ENCODE measurements at places on chromosomes 16 and 17. TPM values are rescaled to one million over a fixed set of nuclear protein-coding genes. Genes with fewer than 3 reads are reported as not detected.

- DNase-seq = no peak
Measured at GRCh38 chr17:38885044-38885727, 15.3 kb downstream of the LASP1 start.

DNA sequence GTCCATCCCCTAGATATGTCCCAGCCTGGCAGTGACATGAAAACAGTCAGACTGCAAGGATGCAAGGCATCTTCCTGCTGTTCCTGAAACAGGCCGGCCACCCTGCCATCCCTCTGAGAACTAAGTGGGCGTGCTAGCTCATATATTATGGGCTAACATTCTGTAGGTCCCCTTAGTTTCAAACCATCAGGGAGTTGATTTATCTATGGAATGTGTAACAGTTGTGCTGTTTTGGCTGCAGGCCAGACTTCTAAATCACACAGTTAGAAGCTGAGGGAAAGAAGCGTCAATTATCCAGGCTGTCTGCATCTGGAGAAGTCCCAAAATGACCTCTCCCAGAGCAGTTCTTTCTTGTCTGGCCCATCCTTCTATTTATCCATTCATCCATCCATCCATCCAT lies 102.7 kb upstream of the DNAH9 start:
- no peak for DNase-seq

Gene CACNG3
- polyA plus RNA-seq = not detected

DNA sequence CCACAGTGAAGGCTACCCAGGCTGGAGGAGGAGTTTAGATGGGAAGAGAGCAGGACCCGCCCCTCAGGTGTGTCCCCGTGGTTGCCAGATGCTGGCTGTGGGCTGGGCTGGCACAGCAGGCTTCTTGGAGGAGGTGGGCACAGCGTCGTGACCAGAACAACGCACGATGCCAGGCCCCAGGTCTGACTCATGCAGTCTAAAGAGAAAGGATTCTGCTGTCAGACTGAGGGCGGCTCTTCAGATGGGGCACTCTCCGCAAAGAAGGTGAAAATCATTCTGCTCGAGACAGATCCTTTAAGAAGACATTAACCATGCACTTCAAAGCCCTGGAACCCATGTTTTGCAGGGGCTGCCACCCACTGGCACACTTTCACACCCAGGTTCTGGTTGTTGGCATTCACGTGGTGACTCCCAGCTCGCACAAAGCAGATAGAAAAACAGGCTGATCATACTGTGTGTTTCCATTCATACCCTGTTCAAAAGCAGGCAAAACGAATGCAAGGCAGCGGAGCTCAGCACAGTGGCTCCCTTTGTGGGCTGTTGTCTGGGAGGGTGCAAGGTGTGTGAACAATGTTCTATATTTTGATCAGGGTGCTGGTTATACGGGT lies 19.0 kb downstream of the CACNG4 start:
- DNase-seq = no peak

- no peak for DNase-seq
Measured at GRCh38 chr17:76938009-76938408, 69.8 kb downstream of the MGAT5B start.

Gene CDH1
- not detected for polyA plus RNA-seq

Gene SEPTIN12
- polyA plus RNA-seq = not detected

DNA sequence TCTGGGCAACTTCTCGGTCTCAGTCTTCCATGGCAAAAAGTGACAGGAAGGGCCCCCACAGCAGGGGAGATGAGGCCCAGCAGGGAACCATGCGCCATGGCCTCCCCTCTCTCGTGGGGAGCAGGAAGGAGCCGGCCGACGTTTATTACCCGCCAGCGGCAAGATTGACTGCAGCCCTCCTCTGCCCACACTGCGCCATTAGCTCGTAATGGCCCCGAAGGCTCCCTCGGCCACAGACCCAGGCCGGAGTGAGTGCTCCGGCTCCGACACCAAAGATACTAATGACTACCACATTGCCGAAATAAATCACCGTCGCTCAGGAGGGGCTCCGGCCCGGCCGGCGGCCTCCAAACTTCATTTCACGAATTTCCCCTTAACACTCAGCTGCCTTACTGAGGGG lies 226.9 kb downstream of the C16orf78 start:
- DNase-seq = no peak

DNA sequence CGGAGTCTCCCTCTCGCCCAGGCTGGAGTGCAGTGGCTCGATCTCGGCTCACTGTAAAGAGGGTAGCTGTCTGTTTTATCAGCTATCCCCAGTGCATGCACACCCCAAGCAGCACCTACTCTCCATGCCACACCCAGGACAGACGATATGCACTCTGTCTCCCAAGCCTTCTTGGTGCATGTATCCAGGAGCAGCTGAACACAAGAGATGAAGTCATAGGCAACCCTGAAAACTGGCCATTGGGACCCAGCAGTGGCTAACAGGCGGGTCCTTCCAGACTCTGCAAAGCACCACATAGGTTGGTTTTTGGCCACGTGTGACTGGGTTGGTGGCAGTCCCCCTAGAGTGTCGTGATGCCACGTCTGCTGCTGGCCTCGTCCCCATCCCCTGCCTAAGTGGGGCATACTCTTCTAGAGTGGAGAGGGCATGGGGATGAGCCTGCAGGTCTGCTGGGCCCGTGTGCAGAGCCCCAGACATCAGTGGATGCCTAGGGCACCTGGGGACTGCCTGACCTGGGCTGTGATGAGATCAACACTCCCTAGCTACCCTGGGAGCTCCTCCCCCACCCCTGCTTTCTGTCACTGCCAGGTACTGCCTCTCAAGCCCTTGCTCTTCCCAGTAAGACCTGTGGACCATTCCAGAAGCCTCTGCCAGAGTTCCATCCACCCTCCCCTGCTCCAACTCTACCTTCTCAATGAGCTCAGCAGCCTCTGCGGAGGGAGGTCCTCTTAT lies 9.3 kb downstream of the PDE6G start:
- DNase-seq = no peak

GRCh38 chr16:88010968-88011483 lies 59.8 kb downstream of the BANP start:
- no peak for DNase-seq

DNA sequence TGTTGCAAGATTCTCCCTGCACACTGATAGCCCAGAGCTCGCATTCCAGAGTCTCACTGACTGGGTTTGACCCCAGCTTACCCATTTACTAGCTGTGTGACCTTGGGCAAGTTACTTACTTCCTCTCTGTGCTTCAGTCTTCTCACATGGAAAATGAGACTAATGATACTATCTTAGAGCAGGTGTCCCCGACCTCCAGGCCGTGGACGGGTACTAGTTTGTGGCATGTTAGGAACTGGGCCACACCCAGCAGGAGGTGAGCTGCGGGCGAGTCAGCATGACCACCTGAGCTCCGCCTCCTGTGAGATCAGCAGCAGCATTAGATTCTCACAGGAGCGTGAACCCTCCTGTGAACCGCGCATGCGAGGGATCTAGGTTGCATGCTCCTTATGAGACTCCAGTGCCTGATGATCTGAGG lies 15.8 kb downstream of the ANKFY1 start:
- no peak for DNase-seq

DNA sequence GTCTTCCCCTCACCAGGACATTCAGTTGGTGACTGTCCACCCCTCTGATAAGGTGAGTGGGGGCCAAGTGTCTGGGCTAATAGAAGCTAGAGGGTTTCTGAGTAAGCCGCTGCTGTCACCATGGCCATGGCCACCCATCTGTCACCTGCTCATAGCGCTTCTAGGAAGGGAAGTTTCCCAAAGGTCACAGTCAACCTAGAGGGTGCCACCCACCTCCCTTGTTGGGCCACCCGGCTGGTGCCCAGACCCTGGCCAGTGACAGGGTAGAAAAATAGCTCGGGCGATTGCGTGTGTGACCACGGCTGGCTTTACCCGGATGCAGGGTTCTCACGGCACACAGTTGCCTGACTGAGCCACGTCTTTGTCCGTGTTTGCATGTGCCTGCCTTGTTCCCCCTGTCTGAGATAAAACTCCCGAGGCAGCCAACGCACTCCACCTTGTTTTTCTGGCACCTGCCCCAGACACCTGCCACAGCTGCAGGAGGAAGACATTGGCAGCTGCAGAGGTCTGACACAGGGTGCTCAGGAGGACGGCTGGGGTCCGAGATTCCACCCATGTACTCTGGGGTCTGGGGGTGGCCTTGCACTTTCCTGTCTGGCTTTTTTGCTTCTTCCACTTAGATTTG lies 809 bp downstream of the PIRT start:
- DNase-seq = no peak

Gene SAMD14
- polyA plus RNA-seq = not detected

DNA sequence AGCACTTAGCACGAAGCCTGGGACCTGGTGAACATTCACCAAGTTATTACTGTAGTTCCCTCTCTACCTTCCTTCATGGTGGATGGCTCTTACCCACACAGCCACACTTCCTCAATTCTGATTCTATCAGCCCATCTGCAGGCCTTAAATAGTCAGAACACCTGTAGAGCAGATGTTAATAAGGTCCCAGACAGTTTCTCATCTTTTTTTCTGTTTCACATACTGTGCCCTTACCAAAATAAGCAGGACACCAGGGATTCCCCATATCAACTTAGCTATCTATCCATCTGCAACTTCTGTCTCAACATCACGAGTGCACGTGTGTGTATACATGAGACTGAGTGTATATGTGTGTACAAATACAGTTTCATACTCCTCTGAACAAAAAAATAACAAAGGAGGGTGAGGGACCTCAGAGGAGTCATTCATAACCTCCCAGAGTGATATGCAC lies 2.8 kb downstream of the RECQL5 start:
- DNase-seq = no peak

DNA sequence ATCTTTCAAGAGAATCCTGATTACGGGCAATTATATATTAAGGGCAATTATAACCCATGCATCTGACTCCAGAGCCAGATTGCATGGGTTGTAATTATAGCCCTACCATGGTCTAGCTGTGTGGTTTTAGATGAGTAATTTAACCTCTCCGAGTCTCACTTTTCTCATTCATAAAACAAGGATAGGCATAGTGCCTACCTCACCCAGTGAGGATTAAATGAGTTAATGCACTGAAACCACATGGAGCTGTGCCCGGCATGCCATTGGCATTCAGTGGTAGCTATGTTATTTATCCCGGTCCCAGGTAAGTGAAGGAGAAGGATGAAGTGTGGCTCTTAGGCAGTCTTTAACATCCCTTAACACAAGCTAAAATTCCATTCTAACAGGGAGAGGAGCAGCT lies 6.3 kb downstream of the SNX20 start:
- DNase-seq = no peak

GRCh38 chr16:52552643-52553042 lies 5.7 kb upstream of the TOX3 start:
- DNase-seq = no peak

- no peak for DNase-seq
Measured at GRCh38 chr16:25699069-25699468, 7.3 kb downstream of the HS3ST4 start.

- no peak for DNase-seq
Measured at GRCh38 chr17:2723997-2724783, 12.6 kb upstream of the CLUH start.

- no peak for DNase-seq
Measured at GRCh38 chr16:51592001-51592501, 441.0 kb upstream of the SALL1 start.

DNA sequence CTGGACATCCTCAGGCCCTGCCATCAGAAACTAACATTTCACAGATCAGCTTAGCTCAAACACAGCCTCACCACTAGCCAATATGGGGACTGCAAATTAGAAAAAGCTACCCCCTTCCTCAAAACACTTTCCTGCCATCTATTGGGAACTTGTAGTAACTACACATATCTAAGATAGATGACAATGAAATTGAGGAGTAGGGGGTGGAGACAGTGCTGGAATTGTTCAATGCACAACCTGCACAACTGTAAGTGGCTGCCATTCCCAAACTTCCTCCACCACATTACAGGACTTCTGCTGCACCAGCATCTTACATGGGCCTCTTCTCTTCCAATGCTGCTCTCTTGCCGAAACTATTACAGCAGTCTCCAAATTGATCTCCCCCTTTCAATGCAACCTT lies 21.9 kb downstream of the AIPL1 start:
- no peak for DNase-seq

- no peak for DNase-seq
Measured at GRCh38 chr17:12316021-12316420, 295.3 kb downstream of the MAP2K4 start.

DNA sequence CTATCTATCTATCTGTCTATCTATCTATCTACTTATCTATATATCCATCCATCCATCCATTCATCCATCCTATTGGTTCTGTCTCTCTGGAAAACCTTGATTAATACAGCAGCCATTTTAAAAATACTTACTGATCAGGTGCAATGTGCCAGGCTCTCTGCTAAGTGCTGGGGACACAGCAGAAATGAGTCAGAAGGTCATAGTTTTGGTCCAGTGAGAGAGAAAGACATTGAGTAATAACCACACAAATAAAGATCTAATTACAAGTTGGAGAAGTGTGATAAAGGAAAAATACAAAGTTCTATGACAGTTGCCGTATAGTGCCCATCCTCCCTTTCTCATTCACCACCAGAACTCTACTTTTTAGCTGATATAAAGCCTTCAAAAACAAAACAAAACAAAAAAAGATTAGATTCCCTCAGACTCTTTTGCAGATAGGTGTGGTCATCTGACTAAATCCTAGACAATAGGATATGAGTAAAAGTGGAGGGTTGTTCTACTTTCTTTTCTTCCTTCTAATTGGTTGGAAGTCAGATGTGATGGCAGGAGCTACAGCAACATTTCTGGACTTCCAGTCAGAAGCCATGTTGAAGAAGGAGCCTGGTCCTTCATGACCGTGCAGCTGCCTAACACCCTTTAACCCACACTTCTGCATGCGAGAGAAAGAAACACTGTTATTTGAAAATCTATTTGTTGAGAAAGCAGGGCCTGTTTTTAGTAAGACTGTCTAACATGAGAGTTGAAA lies 72.0 kb upstream of the TOX3 start:
- no peak for DNase-seq

DNA sequence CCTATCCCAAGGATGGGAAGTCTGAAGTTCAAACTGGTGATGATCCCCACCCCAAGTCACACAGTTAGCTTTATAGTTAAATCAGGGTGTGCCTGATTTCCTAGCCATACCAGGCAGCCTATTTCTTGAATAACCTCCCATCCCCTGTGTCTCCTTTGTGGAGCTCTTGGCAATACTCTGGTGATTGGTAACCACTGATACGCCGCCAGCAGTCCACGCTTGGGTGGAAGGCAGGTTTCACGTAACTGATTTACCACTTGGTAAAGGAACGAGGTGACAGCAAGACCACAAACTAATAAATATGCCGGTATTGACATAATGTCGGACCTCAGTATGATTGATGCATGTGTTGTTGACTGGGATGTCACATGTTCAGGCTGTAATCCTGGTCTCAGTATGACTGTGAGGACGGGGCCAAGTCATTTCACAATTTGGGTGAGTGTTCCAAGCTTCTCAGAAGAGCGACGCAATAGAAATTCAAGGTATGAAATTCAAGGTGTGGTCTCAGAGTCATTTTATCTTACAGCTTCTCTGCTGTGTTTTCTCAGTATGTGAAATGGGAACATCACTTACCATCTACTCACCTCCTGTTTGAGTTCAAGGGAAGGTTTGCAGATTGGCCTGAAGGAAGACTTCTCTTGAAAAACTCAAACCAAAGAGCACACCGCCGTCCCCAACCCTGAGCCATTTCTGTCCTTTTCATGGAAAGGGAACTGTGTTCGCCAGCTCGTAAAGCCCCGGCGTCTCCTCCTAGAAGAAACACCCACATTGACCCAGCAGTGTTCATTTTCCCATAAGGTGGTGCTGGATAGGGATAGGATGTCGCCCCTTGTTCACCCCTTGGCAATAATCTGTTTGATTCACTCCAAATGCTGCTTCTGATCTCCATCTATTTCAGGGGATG lies 678.9 kb downstream of the WWOX start:
- DNase-seq = no peak

GRCh38 chr17:44287651-44288050 lies 19.7 kb upstream of the SLC4A1 start:
- DNase-seq = no peak

Gene CDH5
- not detected for polyA plus RNA-seq

GRCh38 chr17:2967515-2967914 lies 95.9 kb downstream of the OR1D5 start:
- no peak for DNase-seq
